ENCODE measurements at places on chromosomes 6 and 20.

GRCh38 chr6:138814179-138814834 is 18.4 kb downstream of the ECT2L start:
- DNase-seq, result no peak

- DNase-seq, result no peak
Observed at GRCh38 chr6:134830940-134831339, 119.0 kb downstream of the ALDH8A1 start.

- no peak for DNase-seq
Observed at GRCh38 chr6:134774201-134774638, 175.7 kb downstream of the ALDH8A1 start.

- DNase-seq, result no peak
Observed at GRCh38 chr6:142570221-142570671, 268.4 kb downstream of the ADGRG6 start.

- no peak for DNase-seq
Observed at GRCh38 chr6:12336121-12336971, 46.2 kb downstream of the EDN1 start.

DNA sequence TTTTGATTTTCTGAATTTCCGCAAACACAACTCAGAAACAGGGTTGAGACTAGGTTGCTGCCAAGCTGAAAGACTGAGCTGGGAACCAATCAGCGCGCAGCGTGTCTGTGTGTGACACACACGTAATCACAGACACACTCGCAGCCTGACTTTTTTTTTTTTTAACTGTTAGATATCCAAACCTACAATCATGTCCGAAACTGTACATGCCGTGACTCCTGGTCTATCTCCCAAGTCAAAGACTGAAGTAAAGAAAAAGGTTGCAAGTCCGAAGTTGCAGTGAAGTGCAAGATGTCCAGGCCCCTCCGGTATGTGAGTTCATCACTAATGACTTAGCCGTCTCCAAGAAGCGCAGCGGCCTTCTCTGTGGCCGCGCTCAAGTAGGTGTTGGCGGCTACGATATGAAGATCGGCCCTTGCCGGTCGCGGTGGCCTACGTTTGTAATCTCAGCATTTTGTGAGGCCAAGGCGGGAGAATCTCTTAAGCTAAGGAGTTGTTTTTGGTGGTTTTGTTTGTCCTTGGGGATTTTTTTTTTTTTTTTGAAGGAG is 108.2 kb downstream of the HFE start:
- peak; percentile 84 for DNase-seq

- DNase-seq, result no peak
Observed at GRCh38 chr6:56245903-56246351, 1.5 kb downstream of the COL21A1 start.

DNA sequence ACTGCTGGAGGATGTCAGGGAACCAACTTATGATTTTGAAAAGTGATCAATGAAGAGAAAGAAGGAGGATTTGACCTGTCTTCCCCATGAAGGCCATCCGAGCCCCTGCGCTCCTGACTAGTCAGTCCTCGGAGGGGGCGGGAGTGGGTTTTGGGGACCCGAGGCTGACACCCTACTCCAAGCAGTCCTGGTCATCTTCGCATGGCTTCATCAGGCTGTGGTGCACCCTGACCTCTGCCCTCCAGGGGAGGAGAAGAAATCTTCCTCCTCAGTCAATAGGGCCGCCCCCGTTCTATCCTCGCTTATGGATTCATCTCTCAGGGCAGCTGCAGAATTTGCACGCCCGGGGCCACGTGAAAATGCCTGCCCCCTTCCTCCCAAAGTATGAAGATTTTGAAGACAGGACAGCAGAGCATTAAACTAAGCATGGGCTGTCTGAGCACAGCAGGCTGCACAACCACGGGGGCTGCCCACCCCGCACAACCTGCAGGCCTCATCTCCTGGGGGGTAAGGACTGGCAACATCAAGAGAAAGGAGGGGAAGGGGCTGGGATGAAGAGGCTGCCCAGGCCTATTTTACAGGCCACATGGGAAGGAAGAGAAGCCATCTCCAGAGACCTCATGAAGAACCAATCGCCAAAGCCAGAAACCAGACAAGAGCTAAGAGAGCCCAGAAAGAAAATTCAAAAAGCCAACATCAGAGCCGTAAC is 138.1 kb upstream of the PHACTR3 start:
- DNase-seq, result no peak

GRCh38 chr20:33018169-33018931 is 10.8 kb downstream of the BPIFB2 start:
- no peak for DNase-seq

DNA sequence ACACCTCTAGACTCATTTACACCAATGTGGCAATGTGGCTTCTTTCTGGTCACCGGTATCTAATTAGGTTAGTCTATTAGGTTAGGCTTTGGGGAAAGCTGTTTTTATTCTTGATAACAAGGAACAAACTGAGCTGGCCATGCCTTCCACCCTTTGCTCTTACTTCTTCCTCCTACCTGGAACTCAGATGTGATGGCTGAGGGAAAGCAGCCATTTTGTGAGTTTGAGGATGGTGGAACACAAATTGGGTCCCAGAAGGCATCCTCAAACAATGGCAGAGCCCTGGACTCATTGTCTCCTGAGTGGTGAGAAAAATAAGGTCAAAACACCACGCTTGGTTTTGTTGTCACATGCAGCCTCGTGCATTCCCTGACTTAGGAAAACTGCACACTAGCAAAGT is 7.7 kb downstream of the CDH4 start:
- DNase-seq, result no peak

- no peak for DNase-seq
Observed at GRCh38 chr20:59976156-59976782, 18.0 kb downstream of the CDH26 start.

- no peak for DNase-seq
Observed at GRCh38 chr6:77466451-77467437, 3.5 kb upstream of the HTR1B start.

GRCh38 chr20:51127713-51128112 is 104.8 kb upstream of the KCNG1 start:
- no peak for DNase-seq

- no peak for DNase-seq
Observed at GRCh38 chr6:112886415-112886814, 539.3 kb downstream of the RFPL4B start.

GRCh38 chr6:148999929-149000468 is 253.2 kb downstream of the UST start:
- no peak for DNase-seq

GRCh38 chr20:51463560-51463959 is 79.0 kb downstream of the NFATC2 start:
- DNase-seq, result no peak

- no peak for DNase-seq
Observed at GRCh38 chr6:110475066-110475653, 1.3 kb downstream of the SLC22A16 start.

DNA sequence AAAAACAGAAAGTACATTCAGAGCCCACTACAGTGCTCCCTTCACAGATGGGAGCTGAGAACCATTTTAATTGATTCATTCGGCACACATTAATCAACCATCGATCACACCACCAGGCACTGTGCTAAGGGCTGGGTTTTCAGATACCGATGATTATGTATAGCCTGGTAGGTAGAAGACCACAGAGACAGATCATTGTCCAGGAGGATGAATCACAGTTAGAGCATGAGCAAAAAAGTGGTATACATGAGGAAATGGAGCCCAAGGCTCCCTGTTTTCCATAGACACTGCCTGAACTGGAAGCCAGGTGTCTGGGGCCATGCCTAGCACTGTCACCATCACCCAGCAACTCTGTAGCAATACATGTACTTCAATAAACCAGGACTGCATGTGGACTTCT is 9.0 kb upstream of the PRDM1 start:
- DNase-seq, result no peak

- DNase-seq, result no peak
Observed at GRCh38 chr20:47708953-47709833, 76.1 kb downstream of the SULF2 start.

DNA sequence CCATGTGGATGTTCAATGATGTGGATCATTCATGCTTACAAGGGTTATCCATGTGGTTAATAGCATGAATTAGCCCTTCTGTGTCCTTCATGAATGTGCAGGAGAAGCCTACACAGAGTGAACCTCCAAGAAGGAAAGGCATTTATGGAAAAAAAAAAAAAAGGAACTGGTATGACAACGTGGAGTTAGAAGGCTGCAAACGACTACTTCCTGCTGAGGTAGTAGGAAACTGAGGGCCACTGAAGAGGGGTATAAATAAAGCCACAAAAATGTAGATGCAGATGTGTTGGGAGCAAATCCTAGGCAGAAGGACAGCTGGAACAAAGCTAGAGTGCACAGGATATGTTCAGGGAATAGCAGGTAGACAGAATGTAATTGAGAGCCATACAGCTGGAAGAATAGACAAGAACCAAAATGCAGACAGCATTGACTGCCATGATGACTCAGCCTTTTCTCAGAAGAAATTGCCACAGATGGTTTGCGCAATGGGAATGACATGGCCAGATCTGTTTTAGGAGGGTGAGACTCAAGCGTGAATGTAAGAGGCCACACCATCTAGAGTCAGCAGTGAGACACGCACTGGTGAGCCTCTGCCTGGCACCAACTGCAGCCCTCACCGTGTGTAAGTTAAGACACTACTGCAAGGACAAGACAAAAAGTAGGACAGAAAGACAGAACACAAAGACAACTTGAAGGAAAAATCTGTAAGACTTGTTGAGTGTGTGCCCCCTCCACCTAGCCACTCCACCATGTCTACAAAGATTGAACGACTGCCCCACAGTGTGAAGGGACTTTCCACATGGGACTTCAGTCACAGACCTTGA is 79.8 kb downstream of the KIF13A start:
- no peak for DNase-seq

DNA sequence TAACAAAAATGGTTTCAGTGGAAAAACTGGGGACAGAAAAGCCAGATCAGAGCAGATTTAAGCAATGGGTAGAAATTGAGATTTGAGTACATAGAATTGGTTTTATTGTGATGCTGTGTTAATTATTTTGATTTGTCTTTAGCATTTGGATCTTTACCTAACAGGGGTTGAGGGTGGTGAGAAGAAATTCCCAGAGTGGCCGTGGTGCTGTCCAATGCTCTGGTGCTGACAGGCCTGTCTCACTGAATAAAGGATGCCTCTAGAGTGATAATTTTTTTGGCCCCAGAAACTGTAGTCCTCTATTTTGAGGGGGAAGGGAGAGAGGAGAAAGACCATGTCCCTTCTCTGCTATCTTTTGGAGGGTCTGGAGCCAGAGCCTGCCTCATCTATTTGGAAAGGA is 79.1 kb downstream of the LYRM2 start:
- DNase-seq, result no peak

DNA sequence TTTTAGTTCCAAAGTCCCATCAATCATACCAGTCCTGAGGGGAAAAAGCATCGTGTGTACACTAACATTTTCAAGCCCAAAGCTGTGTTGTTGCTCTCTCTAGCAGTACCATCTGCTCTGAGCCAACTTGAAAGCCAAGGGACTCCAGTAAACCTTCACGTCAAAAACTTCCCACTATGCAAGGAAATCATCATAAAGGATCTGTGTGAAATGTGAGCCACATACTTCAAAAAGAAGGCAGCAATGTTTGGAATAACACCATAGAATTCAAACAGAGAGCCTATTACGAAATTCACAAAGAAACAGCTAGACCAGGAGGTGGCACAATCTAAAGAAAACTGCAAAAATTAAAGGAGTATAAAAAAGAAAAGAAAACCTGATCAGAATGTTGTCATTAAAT is 399.8 kb upstream of the EPHA7 start:
- DNase-seq, result no peak

DNA sequence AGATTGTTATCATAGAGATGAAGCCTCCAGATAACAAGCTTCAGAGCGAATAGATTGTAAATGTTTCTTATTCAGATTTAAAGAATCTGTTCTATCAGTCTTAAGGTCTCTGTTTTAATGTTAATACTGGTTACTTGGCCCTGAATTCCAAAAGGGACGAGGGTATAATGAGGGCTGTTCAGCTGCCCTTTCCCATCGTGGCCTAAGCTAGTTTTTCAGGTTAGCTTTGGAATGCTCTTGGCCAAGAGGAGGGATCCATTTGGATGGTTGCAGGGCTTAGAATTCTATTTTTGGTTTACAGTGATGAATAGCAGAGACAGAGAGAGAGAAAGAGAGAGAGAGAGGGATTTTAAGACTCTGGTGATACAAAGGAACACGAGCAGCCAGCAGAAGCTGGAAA is 62.8 kb upstream of the UFL1 start:
- DNase-seq, result no peak

- DNase-seq, result no peak
Observed at GRCh38 chr20:43383026-43383795, 74.5 kb upstream of the SRSF6 start.

DNA sequence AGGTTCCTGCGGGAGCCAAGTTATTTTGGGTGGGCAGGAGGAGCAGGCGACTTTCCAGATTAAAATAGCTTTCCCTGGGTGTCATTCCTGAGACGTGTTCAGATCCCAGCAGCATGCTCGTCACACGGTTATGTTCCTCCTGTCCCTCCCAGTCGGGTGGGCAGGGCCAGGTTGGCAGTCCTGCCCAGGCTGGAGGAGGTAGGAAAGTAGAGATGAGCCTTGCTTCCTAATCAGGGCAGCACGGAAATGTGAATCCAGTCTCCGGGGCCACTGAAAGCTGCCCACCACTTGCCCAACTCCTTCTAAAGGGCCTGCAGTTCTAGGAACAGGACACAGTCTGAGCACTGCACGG is 137.0 kb downstream of the MRPL14 start:
- no peak for DNase-seq

- peak; percentile 50 for DNase-seq
Observed at GRCh38 chr6:118843685-118844390, 50.1 kb upstream of the ASF1A start.

GRCh38 chr20:61797200-61797599 is 268.5 kb downstream of the TAF4 start:
- no peak for DNase-seq

Data from stimulated activated CD4-positive, alpha-beta T cell treated with anti-CD3 and anti-CD28 coated beads, Interleukin-4, amount 100 ng/mL, for 24 hours (primary cell).